C1 segment of cervical spinal cord (tissue), 14 donors: ENCODE measurements at places on chromosomes 1 and 21.

GRCh38 chr1:8335246-8335645, 17.3 kb downstream of the SLC45A1 start:
- no peak for DNase-seq

GRCh38 chr1:203280061-203280460, 25.3 kb upstream of the BTG2 start:
- no peak for DNase-seq

DNA sequence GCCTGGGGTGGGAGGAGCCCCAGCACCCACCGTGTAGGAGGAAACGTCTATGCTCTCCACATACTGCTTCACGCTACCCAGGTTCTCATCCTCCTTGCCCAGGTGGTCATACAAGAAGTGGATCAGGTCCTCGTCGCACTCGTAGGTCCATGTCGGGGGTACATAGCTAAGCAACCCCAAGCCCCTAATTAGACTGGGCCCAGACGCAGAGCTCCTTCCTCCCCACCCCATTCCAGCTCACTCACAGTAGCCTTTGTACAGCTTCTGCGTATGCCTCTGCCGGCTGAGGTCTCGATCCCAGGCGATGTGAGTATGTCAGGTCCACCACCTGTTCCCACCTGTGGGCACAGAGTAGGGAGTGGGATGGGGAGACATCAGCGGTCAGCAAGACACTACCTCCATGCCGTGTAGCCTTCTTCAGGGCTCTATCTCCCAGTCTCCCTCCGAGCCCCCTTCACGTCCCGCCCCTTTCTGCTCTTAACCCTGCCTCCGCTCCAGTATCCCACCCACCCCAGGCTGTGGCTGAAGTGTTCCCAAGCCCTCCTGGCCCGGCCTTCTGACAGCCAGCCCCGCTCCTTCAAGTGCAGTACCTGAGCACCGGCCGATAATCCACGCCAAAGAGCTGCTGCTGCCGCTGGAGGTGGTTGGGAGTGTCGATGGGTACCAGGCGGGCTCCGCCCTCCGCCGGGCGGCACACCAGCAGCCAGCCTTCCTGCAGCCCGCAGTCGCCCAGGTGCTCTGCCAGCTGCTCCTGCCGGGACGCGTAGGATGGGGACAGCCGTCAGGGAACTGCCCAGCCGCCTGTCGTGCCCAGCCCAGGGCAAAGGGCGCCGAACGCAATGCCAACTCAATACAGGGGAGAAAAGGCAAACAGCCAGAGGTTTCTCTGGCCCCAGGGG, 919 bp downstream of the HECTD3 start:
- DNase-seq = no peak

- peak; percentile 58 for DNase-seq
Observed at GRCh38 chr1:110606657-110607535, 738 bp upstream of the KCNA2 start.

- DNase-seq = peak; percentile 2
Observed at GRCh38 chr1:185936641-185937040, 202.4 kb downstream of the HMCN1 start.

GRCh38 chr1:209354111-209354839, 229.2 kb upstream of the CAMK1G start:
- no peak for DNase-seq

DNA sequence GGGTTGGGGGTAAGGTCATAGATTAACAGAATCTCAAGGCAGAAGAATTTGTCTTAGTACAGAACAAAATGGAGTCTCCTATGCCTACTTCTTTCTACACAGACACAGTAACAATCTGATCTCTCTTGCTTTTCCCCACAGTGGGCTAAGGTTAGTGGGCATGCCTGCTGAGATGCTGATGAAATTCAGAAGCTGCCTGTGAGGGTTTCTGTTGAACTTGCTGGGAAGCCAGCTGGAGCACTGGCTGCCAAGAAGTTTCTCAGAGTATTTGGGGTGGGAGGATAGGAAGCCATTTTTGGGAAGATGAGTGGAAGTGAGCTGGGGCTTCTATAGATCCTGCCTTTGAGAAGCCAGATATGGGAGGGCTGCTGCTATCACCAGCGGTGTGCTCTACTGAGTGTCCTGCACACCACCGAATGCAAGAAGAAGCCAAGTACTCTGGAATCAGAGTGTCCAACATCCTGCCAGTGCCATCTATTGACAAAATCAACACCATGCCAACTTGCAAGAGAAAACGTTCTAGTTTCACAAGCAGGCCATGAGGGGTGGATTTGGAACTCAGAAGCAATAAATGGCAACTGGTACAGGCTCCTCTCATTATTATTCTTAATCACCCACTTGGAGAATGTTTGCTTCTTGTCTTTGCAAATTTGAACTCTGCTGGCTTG, 102.7 kb downstream of the PTPRU start:
- DNase-seq = no peak

DNA sequence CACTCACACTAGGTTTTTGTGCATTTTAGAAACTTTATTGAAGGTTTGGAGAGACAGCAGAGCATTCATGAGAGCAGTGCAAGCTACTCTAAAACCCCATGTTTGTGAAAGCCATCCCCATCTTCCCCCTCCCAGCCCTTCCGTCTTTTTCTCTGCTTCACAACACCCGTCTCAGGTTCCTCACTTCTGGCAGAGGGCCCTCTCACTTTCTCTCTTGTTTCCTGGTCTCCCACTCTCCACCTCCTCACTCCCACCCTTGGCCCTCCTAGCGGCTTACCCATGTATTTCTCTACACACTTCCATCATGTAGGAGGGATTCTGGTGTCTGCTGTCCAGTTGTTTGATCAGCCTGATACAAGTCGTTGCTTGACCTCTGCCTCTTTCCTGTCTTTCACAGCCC, 92.7 kb downstream of the LRRC8C start:
- no peak for DNase-seq

DNA sequence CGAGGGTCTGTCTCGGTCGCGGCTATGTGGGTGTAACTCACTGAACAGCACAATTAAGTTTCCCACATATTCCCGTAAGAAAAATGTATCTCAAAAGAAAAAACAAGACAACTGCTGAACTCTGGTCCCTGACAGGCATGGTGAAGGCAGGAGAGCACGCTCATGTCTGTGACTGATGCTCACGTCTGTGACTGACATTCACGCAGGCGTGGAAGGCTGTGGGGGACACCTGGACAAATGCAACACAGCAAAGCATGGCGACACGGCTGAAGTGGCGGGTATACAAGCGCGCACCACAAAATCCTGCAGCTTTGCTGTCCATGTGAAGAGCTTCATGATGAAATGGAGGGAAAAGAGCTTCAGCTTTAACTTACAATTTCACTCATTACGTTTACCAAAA, 6.0 kb downstream of the PTTG1IP start:
- DNase-seq = no peak

- DNase-seq = no peak
Observed at GRCh38 chr1:228393811-228394570, 12.6 kb downstream of the TRIM11 start.

DNA sequence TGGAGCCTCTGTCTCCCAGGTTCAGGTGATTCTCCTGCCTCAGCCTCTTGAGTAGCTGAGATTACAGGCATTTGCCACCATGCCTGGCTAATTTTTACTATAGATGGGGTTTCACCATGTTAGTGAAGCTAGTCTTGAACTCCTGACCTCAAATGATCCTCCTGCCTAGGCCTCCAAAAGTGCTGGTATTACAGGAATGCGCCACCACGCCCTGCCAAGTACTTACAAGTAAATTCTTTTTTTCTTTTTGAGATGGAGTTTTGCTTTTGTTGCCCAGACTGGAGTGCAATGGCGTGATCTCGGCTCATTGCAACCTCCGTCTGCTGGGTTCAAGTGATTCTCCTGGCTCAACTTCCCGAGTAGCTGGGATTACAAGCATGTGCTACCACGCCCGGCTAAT, 42.5 kb downstream of the RPRD2 start:
- no peak for DNase-seq

DNA sequence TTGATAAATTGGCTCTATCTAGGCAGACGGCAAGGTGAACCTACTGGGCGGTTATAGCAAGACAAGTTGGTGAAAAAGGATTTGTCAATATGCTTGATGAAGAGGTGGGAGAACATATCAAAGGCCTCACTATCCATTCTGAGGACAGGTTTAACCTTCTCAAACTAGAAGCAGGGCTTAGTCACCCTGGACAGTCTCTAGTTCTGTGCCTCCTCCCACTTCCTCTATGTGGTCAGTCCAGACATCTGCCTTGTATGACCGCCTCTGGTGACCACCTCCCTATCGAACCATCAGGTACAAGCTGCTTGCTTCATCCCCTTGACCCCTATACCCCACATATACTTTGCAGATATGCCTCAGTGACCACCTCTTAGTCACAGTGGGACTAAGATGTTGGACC, 2.3 kb upstream of the SCYL3 start:
- no peak for DNase-seq

- DNase-seq = no peak
Observed at GRCh38 chr21:41961753-41962152, 7.9 kb upstream of the C2CD2 start.

DNA sequence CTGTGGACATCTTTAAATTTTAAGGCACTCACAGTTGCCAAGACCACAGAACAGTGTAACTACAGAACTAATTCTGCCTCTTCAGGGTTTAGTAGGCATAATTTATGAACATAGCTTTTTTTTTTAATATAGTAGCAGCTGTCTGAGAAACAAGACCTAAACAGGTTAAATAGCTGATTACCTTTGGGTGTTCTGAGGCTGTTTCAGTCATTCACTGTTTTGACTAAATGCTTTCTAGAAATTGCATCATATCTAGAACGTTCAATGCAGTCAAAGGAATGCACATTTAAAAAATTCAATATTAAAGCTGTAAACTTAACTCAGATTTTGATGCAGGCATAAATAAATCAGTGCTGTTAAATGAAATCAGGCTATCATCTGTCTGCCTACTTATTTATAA, 101.6 kb downstream of the BRINP3 start:
- no peak for DNase-seq

GRCh38 chr1:231160895-231161666, 777 bp upstream of the TRIM67 start:
- DNase-seq = no peak

GRCh38 chr1:85438353-85438752, 26.6 kb downstream of the DDAH1 start:
- DNase-seq = no peak

DNA sequence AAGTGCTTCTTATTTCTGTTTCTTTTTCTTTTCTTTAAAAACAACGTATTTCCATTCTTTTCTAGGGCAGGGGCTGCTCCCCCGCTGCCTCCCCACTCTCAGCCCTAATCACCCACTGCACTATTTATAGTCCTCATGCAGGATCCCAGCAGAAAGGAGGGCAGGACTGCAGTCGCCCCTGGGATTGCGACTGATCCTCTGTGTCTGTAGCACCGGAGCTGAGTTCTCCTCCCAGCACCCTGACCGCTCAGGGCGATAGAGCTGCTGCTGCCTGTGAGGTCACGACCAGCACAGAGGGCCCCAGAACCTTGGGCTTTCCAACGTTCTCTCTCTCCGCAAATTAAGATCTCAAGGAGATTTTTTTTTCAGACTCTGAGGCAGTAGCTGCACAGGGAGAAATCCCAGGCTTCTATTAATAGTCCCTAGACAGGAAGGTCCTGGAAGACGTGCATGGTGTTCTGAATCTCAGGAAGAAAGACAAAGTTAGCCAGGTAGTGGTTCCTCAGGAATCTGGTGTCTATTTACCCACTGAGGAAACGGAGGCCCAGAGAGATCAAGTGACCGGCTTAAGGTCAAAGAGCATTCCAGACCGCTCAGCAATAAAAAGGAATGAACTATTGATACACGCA, 46.8 kb downstream of the PRAMEF20 start:
- DNase-seq = no peak

- no peak for DNase-seq
Observed at GRCh38 chr1:6287431-6287886, 26.6 kb upstream of the GPR153 start.

DNA sequence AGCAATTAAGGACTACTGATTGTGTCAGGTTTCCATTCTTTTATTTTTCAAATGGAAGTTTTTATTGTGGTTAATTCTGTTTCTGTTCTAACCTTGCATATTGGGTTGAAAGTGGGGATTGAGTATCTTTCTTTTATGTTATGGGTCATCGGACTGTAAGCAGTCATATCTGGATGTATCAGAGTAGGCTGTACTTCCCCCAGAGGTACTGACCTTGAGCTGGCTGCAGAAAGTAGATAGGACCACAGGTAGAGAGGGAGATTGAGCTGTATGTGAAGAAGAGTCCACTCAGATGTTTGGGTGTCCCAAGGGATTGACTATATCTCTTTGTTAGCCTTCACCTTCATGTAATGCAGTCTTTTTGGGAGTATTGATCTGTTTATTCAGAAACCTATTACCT, 20.5 kb upstream of the ALG14 start:
- DNase-seq = no peak

DNA sequence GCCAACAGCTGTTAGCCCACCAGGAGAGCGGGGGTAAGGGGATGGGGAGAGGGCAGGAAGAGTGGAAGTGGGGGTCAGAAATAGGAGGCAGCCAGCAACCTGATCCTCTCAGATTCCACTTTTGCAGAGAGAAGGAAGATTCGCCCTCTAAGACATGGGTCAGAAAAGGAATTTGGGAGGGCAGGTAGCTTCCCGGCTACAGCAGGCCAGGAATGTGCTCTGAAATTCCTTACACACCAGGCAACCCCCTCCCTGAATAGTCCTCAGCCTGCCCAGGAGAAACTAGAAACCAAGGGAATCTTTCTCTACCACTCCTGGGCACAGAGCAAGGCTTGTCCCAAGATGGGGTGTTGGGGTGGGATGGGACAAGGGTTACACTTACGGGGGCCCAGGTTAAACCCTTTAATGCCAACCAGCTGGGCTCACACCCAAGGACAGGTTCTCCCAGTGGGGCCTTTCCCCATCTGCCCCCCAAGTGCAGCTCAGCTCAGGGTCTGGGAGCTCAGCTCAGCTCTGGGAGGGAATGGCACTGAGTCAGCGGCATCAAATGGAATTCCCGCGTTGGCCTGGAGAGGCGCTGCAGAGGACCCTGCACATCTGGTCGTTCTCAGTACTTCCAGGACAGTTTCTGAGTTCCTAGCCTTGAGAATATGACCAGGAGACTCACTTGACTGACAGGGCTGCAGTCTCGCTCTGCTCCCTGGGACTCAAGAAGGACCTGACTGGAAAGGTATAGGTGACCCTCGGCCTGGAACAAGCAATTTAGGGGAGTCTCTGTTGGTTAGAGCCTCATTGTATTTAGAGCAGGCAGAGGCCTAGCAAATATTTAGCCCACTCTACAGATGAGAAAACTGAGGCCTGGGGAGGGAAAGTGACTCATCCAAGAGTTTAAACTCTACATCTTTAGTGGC, 761 bp downstream of the TNNT2 start:
- no peak for DNase-seq

- DNase-seq = no peak
Observed at GRCh38 chr1:65959896-65960567, 167.3 kb downstream of the PDE4B start.

DNA sequence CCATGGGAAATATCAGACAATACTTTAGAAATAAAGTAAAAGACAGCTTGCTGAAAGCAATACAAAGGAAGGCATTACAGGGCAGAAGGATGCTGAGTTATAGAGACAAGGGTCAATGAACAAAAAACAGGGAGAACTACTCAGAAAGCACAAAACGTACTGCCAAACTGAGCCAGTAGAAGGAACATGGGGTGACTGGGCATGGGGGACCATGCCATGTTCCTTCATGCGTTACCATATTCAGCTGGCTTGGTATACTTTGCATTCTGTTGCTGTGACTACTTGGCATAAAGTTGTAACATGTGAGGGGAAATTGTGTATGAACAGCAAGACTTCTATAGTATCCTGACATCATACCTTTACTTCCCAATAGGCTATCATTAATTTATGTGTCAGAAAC, 358.6 kb upstream of the LYPLAL1 start:
- no peak for DNase-seq
